Umbilical cord (tissue), 2 donors: ENCODE measurements at places on chromosomes 3 and 15. TPM values are rescaled to one million over a fixed set of nuclear protein-coding genes. Genes with fewer than 3 reads are reported as not detected.

The FOXL2NB gene
- total RNA-seq = 1.9 TPM

The STRA6 gene
- total RNA-seq = 35.6 TPM

The IMPG2 gene
- 2.6 TPM for total RNA-seq

The ALS2CL gene
- total RNA-seq = 8.7 TPM

The KAT2B gene
- total RNA-seq = 52.5 TPM

DNA sequence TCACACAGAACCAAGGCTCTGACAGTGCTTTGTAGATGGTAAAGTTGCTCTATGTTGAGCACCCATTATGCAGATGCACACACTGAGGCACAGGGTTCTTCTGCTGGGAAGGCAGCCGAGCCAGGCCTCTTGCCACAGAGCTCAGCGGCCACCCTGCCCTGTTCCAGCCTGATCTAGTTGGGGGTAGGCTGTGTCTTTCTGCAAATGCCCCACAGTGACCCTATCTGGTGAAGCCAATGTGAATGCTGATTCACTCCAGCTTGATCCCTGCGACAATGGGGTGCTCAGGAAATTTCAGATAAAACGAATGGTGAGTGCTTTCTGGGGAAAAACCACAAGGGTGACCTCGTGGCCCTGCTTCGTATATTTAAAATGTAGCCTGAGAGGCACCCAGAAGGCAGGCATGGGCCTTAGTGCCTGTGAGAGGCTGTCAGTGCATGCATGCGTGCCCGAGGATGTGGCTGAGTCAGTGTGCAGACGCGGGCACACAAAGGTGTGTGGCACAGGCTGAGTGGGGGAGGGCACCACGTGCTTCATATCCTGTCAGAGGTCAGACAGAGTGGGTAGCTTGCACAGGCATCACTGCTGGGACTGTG, 85.7 kb downstream of the ATP2B2 start:
- no peak for DNase-seq

DNA sequence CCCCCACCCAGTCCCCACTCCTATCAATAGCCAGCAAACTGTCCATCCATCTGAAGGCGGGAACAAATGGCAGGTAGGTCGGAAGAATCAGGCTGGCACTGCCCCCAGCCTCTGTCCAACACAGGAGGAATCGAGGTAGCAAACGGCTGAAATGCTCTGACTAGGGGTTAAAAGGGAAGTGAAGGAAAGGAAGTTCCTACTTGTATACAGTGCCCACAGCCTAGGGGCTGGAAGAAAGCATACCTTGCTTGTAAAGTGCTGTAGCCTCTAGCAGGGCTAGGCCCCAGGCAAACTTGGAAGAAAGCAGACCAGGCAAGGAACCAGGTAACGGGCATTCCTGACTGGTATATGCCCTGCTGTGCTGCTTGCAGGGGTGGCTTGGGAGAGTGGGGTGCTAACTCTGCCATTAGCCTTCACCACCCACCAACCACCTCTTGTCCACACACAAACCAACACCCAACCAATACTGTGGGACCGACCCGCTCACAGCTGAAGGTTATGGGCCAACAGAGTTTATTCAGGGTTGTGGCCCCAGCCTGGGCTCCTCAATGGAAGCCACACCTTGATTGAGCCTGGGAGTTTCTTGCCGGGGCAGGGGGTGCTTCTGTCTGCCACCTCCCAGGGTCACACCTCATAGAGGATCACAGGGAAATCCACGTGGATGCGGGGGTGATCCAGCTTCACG, 2.4 kb downstream of the TUSC2 start:
- DNase-seq = no peak

- no peak for DNase-seq
Measured at GRCh38 chr15:69920221-69920620, 177.5 kb downstream of the TLE3 start.

DNA sequence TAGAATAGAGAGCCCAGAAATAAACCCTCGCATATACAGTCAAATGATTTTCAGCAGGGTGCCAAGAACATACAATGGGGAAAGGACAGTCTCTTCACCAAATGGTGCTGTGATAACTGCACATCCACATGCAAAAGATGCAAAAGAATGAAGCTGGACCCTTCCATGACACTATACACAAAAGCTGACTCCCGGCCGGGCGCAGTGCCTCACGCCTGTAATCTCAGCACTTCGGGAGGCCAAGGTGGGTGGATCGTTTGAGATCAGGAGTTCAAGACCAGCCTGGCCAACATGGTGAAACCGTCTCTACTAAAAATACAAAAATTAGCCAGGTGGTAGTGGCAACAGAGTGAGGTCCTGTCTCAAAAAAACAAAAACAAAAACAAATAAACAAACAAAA, 43.2 kb upstream of the IQSEC1 start:
- DNase-seq = no peak

DNA sequence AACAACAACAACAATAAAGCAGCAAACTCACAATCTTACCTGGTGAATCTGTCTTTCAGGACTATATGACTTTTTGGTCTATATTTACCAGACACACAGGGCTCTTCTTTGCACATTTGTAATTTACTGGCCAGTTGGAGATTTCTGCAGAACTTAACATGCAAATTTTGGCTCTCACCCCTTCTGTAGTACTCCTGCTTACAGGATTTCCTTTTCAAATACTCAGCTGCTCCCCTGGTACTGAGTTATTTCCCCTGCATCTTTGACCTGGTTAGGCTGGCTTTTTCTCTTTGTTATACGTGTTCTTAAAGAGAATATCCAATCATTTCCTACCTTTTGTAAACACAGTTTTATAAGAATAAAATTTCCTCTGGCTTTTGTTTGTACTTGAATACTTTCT, 228.0 kb downstream of the MBNL1 start:
- no peak for DNase-seq

GRCh38 chr15:39998511-39999077, 40.4 kb downstream of the SRP14 start:
- DNase-seq = no peak

- DNase-seq = no peak
Measured at GRCh38 chr3:124829178-124829818, 57.9 kb downstream of the ITGB5 start.

DNA sequence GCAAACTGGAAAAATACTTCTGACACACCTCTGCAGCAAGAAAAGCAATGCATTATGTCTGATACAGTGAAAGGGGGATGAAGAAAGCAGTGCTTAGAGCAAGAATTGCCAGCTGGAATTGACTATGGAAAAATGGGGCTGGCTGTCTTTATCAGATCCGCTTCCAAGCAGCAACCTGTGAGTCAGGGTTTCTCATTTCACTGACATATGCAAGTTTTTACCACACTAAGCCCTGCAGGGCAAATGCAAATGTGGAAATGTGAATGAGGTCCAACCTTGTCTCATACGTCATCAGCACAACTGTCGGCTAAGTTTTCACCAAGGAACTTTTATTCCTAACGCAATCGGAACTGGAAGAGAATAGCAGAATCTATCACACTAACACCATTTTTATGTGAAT, 172.5 kb upstream of the GADL1 start:
- DNase-seq = peak; percentile 87
